ENCODE measurements at places on chromosomes 7 and 10.
A peak's percentile ranks its signal among the peaks of the same experiment; 100 is the strongest.

DNA sequence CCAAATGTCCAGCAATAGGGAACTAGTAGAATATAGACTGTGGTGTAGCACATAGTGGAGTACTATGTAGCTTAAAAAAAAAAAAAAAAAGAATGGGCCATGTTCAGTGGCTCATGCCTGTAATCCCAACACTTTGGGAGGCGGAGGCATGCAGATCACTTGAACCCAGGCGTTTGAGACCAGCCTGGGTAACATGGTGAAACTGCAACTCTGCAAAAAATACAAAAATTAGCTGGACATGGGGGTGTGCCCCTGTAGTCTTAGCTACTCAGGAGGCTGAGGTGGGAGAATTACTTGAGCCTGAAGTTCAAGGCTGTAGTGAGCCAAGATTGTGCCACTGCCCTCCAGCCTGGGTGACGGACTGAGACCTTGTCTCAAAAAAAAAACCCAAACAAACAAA is 64.4 kb downstream of the CHN2 start:
- no peak for DNase-seq

- DNase-seq, result no peak
Observed at GRCh38 chr7:26428571-26428970, 136.9 kb downstream of the SNX10 start.

GRCh38 chr10:76998451-76998850 is 639.2 kb downstream of the KCNMA1 start:
- DNase-seq, result no peak

DNA sequence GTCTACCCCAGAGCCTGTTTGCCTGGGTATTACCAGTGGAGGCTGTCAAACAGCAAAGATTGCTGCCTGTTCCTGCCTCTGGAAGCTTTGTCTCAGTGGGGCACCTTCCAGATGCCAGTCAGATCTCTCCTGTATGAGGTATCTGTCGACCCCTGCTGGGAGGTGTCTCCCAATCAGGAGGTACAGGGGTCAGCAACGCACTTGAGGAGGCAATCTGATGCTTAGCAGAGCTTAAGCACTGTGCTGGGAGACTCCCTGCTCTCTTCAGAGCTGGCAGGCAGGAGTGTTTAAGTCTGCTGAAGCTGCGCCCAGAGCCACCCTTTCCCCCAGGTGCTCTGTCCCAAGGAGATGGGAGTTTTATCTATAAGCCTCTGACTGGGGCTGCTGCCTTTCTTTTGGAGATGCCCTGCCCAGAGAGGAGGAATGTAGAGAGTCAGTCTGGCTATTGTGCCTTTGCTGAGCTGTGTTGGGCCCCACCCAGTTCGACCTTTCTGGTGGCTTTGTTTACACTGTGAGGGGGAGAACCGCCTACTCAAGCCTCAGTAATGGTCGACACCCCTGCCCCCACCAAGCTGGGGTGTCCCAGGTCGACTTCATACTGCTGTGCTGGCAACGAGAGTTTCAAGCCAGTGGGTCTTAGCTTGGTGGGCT is 62.2 kb downstream of the PPP1R9A start:
- DNase-seq, result no peak

GRCh38 chr7:155706376-155706775 is 61.9 kb downstream of the RBM33 start:
- no peak for DNase-seq

- DNase-seq, result no peak
Observed at GRCh38 chr7:463817-464453, 55.7 kb downstream of the PDGFA start.

DNA sequence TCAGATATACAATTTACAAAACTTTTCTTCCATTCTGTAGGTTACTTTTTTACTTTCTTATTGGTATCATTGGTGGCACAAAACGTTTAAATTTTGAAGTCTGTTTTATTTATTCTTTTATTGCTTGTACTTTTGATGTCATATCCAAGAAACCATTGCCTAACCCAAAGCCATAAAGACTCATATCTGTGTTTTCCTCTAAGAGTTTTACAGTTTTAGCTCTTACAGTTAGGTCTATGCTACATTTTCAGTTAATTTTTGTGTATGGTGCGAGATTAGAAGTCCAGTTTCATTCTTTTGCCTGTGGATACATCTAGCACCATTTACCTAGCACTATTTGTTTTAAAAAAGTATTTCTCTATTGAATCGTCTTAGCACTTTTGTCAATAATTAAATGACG is 53.7 kb downstream of the BLNK start:
- no peak for DNase-seq

DNA sequence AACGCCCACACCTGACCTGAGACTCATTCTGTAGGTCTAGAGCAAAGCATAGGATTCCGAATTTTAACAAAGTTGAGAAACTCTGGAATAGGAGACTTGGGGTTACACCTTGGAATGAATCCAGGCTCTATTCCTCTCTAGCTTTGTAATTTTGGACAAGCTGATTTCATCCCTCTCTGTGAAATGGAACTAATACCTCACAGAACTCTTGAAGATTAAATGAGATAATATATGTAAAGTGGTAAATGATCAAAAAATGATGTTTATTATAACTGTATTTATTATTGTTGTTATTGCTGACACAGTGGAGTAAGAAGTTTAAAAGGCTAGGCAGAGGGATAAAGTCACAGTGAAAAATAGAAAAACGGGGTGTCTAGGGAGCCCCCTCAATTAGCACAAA is 32.3 kb downstream of the CASP7 start:
- no peak for DNase-seq

- DNase-seq, result no peak
Observed at GRCh38 chr7:45055594-45056219, 33.1 kb downstream of the NACAD start.

- DNase-seq, result no peak
Observed at GRCh38 chr7:120164-120991, 72.0 kb upstream of the FAM20C start.

DNA sequence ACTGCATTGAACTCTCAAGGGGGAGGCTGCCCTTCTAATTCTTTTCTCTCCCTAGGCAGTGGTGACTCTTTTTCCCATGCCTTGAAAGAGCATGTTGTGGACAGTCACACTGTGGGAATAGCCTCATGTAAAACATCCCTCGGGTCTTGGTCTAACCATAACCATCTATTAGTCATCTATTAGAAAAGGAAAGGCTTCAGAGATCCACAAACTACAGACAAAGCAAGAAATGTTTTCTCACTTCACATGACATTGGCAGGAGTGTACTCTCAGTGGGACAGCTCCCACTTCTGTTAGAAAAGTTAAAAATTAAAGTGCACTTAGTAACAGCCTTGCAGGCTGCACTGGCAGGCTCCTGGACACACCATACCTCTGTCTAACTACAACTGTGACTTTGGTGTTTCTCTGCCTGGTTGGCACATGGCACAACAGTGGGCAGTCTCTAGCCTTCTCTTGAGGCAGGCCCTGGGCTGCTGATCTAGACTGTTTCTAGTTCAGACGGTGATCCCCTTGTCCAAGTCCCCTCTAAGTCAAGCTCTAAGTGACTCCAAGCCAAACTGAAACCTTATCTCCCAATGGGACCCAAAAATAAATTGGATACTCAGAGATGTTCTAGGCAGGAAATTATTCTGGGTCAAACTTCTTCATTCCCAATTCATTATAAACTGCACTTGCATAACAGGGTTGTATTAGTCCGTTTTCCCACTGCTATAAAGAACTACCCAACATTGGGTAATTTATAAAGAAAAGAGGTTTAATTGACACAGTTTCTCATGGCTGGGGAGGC is 57.9 kb upstream of the ITGB1 start:
- DNase-seq, result peak; percentile 85

- no peak for DNase-seq
Observed at GRCh38 chr10:61316676-61317265, 136.4 kb downstream of the TMEM26 start.

- DNase-seq, result peak; percentile 55
Observed at GRCh38 chr10:63465293-63466143, at the start of gene JMJD1C. Gene JMJD1C, minus strand, starts transcription at chr10:63465977. Its CDS starts 315 bp downstream, at chr10:63465662.

DNA sequence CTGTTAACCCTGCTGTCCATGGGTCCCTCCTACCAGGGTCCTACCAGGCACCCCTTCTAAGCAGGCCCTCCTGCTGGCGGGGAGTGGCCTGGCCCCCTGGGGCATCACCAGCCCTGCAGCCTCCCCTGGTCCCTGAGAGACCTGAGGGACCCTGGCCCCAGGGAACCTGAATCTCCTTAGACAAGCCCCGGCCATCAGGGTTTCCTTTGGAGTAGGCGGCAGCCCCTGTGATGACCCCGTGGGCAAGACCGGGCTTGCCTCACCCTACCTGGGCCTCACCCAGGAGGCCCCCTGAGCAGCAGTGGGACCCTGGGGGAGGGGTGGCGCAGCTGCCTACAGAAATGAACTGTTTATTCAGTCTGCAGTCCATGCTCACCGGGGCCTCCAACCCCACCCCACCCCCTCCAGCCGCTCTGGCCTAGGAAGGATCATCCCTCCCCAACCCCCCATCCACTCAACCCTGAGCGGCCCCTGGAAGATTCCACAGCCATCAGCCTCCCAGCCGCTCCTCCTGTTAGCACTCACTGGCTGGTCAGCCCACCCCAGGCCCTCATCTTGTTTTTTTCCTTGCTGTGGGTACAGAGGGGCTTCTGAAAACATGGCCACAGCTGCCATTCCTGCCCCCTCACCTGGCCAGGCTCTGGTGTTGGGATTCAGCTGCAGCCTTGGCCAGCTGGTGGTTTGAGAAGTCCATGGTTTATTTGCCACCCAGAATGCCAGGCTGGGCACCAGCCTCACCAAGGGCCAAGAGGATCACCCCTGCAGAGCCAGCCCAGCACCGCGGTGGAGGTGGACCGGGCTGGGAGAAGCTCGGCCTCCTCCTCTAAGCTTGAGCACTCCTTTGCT is 34.8 kb upstream of the CHST15 start:
- DNase-seq, result no peak

- peak; percentile 35 for DNase-seq
Observed at GRCh38 chr7:65832281-65832680, 40.6 kb upstream of the VKORC1L1 start.

- no peak for DNase-seq
Observed at GRCh38 chr7:24313777-24314176, 29.8 kb downstream of the NPY start.

GRCh38 chr7:94332571-94332970 is 62.1 kb upstream of the COL1A2 start:
- no peak for DNase-seq

DNA sequence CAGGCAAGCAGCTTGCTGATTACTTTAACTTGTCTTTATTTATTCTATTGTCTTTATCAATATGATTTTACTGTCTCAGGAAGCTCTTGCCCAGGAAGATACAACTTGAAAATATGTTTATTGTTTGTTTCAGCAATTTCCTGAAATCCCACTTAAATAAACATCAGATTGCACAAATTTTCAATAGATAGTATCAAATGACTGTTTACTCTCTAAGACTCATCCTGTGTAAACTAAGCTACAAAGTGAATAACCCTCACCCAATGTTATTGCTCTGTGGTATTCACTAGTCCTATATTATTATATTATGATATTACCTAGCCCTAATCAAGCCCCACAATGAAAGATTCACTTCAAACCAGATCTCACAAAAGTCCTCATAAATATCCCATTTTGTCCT is 130.4 kb upstream of the HPS1 start:
- DNase-seq, result no peak

DNA sequence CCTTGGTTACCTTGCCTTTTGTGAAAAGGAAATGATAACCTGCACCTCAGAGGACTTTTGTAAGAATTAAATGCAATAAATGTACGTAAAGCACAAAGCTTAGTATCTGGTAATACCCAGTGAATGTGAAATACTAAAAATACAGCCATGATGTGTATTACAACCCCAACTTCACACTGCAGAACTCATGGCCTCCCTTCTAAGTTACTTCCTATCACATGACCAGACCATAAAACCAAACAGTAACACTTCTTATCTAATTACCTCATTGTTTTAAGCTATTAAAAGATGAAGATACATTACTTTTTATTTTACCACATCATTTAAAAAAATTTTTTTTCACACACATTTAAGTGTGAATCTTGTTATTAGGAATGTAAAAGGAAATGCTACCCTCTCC is 29.0 kb downstream of the VPS41 start:
- DNase-seq, result no peak

GRCh38 chr10:51685768-51686167 is 13.6 kb downstream of the CSTF2T start:
- DNase-seq, result no peak

GRCh38 chr10:79044036-79044632 is 24.6 kb upstream of the ZMIZ1 start:
- DNase-seq, result no peak

- no peak for DNase-seq
Observed at GRCh38 chr10:129758207-129759021, 205.7 kb downstream of the EBF3 start.

GRCh38 chr7:100685049-100685605 is 8.9 kb downstream of the GIGYF1 start:
- no peak for DNase-seq

GRCh38 chr7:64884913-64885370 is 18.1 kb upstream of the ZNF273 start:
- no peak for DNase-seq

GRCh38 chr7:134201569-134202261 is 74.6 kb downstream of the LRGUK start:
- DNase-seq, result no peak

- peak; percentile 25 for DNase-seq
Observed at GRCh38 chr7:30206491-30206890, 71.7 kb downstream of the MTURN start.

- DNase-seq, result no peak
Observed at GRCh38 chr7:99139036-99139435, 4.9 kb downstream of the SMURF1 start.

DNA sequence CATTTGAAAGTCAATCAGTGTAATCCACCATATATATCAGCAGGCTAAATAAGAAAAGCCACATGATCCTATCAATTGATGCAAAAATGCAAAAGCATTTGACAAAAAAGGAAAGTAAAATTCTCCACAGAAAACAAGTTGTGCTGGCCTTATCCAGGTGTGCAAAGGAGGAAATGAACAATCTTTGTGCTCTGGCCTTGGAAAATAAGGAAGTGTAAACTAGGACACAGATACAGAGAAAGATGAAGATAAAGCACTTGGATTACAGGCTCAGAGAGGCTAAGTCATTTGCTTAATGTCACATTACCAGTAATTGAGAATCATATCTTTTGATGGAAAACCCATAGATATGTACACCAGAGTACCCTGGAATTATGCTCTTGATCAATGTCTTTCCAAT is 54.5 kb downstream of the CXCL12 start:
- no peak for DNase-seq

DNA sequence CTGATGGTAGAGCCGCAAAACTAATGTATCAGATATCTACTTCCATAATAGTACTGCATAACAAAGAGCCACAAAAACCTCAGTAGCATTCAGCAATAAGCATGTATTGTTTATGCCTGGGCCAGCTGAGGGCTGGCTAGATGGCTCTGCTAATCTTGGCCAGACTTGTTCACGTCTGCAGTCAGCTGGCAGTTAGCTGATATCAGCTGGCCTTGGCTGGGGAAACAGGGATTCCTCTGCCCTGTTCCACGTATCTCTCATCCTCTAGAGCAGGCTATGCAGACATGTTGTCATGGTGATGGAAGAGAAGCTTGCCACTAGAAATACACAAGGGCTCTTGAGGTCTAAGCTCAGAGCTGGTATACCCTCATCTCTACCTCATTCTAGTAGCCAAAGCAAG is 62.9 kb downstream of the GRM8 start:
- DNase-seq, result no peak

All from brain microvascular endothelial cell (primary cell).